NCI-H1436 treated with DMSO at 0.1 percent for 48 hours (cell line): ENCODE measurements at places on chromosomes 5 and 9.
A peak's percentile ranks its signal among the peaks of the same experiment; 100 is the strongest.

GRCh38 chr9:12464910-12465512 is 228.2 kb upstream of the TYRP1 start:
- peak; percentile 67 for DNase-seq

DNA sequence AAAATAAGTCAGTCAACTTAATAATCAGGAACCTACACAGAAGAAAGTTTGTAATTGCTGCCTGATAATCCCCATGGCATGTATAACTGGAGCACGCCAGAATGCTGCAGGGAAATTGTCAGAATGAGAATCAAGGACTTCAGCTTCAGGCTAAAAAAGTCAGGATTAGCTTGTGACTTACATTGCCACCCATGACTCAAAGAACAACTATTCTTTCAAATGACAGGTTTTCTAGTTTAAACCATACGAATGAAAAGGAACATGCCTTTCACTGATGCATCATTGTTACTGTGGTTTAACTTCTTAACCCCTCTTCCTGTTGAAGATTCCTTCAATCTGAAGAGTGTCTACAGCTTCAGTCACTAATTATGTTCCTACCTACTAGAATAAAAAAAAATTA is 112.4 kb downstream of the ISL1 start:
- no peak for DNase-seq

- no peak for DNase-seq
These were observed 4.8 kb downstream of the MSX2 start for GRCh38 chr5:174729075-174729680.

DNA sequence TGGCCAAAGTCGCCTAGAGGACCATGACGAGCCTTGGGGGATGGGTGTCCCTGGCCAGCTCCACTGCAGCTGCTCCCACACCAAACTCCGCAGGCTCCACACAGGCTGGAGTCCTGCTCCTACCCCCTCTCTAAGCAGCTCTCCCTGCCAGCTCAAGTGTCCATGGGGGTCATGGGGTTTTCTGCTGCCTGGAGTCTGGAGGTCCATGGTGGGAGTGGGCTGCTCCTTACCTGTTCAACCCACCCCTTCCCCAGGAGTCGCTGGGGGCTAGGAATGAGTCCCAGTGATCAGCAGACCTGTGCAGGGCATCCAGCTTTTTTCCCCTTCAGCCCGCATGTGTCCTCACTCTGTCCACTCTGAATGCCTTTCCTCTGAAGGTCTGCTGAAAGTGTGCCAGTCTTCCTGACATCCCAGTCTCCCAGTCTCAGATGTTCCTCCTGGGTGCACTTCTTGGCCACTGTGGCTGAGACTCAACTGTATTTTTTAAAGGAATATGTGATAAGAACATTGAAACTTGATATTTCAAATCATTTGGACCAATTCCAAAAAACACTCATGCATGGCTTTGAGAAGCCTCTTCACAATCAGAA is 261.3 kb upstream of the ANKH start:
- DNase-seq, result no peak

DNA sequence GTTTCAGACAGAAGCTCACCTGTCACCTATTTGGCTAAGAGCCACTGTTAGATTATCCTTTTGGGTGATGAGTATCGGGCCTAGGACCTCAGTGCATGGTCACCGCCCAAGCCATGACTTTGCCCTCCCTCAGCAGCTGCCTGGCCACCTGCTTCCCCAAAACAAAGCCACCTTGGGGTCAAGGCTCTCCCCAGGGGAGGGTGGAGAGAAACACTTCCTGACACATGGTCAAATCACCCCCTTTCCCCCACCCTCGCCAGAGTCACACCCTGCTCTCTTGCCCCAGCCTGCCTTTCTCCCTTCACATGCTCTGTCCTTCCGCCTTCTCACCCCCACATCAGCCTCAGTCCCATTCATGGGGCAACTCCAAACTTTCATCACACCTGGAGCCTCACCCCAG is 1.7 kb upstream of the HBEGF start:
- DNase-seq, result no peak

DNA sequence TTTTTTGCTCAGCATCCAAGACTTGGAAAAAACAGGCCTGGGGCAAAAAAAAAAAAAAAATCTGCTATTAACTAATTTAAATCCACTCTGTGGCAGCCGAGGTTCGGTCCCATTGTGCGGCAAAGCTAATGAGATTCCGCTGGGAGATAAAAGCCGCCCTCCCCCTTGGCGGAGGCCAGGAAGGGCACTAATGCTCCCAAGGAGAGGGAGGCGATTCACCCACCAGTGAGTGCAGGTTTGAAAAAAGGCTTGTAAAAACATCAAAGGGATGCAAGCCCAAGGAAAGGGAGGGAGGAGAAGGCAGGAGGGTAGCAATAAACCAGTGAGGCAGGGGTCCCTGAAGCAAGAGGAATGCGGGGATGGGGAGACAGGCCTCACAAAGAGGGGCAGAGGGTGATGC is 129.5 kb upstream of the RAPGEF1 start:
- no peak for DNase-seq

- DNase-seq, result no peak
These were observed 22.1 kb upstream of the TPD52L3 start for GRCh38 chr9:6305954-6306563.

DNA sequence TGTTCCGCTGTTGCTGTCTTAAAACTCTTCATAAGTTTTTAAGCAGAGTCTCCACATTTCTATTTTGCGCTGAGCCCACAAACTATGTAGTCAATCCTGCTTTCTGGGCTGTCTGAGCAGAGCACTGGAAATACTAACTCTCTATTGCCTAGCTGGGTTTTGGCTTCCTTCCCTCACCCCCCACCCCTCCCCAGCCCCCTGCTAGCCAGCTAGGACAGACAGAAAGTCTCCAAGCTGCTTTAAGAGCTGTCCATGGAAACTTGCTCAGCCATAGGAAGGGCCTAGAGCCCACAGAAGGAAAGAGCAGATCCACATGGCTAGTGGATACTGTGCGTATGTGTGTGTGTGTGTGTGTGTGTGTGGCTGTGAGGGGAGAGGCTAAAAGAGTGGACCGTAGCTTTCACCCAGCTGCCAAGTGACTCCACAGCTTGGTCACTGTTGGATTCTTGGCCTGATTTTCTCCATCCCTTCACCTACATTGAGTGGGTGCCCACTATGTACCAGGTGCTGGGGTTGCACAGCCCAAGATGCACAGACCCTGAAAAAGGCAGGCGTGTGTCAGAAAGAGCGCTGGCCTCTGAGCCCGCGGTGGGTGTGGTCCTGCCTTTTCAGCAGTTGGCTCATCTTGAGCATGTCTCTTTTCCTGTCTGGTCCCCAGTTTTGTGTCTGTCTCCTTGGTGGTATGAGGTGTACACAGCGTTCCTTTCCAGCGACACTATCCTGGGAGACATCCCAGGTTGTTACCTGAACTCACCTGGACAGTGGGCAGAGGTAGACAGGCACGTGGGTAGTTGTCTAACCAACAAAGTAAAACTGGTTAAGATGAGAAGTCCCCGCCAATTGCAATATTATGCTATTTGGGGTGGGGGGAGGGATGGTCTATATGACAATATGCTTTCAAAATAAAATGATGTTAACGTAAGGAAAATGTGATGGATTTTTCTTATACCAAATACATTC is 5.4 kb upstream of the NKX2-5 start:
- DNase-seq, result no peak

GRCh38 chr5:32541241-32541640 is 44.1 kb upstream of the SUB1 start:
- no peak for DNase-seq

- no peak for DNase-seq
These were observed 2.8 kb upstream of the FBXL17 start for GRCh38 chr5:108384741-108385140.

DNA sequence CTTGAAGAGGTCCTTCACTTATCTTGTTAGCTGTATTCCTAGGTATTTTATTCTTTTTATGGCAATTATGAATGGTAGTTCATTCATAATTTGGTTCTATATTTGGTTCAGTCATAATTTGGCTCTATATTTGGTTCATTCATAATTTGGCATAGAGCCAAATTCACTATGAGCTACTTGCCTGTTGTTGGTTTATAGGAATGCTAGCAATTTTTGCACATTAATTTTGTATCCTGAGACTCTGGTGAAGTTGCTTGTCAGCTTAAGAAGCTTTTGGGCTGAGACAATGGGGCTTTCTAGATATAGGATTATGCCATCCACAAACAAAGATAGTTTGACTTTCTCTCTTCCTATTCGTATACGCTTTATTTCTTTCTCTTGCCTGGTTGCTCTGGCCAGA is 142.2 kb downstream of the PLCXD3 start:
- no peak for DNase-seq
